GM06990 (cell line): ENCODE measurements at places on chromosomes 2 and 18.

GRCh38 chr2:200787351-200788120 is 24.2 kb upstream of the BZW1 start:
- DNase-seq: no peak

DNA sequence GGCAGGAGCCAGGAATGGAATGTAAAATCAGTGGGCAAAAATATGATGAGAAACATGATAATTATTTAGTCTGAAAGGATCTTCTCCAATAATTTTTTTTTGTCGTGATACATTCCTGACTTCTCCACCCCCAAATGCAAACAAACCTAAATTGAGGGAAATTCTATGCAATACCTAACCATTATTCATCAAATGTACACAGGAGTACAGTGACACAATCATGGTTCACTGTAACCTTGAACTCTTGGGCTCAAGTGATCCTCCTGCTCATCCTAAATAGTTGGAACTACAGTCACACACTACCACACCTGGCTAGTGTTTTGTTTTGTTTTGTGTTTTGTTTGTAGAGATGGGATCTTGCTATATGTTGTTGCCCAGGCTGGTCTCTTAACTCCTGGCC is 46.5 kb downstream of the RAB10 start:
- DNase-seq: no peak

DNA sequence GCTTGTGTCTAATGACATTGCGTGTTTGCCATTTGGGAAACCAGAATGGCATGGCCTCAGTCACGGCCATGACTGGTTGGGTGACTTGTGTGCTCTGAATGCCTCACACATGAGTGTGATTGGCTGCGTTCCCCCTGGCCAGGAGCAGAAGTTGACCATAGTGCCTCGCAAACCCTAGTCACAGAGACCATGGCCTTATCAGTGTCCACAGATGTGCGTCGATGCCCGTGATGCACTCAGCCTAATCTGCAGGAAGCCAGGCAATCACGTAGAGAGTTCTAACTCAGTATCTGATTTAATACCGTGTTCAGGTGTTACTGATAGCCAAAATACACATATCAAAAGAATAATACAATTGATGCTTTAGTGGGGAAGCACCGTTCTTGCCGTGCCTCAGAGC is 64.0 kb downstream of the BOLA3 start:
- DNase-seq: no peak

GRCh38 chr2:74458938-74459363 is 713 bp downstream of the WBP1 start:
- no peak for DNase-seq

- DNase-seq: no peak
Measured at GRCh38 chr18:68102117-68102516, 585.6 kb upstream of the DSEL start.

- no peak for DNase-seq
Measured at GRCh38 chr2:28137221-28137620, 246.7 kb downstream of the BABAM2 start.

- no peak for DNase-seq
Measured at GRCh38 chr2:51329512-51329911, 297.6 kb upstream of the NRXN1 start.

- no peak for DNase-seq
Measured at GRCh38 chr2:178225006-178225805, 30.9 kb downstream of the OSBPL6 start.

- DNase-seq: no peak
Measured at GRCh38 chr2:124289615-124290014, 264.5 kb downstream of the CNTNAP5 start.

GRCh38 chr2:96115631-96116423 is 544 bp downstream of the ADRA2B start:
- no peak for DNase-seq

DNA sequence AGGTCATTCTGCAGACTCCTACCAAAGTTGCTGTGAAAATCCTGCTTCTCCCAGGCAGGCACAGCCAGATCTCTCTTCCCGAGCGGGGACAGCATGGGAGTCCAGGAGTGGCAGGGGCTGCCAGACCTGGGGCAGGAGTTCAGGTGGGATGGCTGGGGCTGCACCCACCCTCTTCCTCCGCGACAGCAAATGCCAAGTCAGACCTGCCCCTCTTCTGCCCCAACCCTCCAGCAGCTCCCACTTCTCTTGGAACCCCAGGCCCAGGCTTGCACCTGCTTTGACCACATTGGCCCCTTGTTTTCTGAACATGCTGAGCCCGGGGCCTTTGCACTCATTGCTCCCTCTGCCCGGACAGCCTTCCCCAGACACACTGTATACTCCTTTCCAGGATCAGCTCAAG is 288.2 kb upstream of the HS6ST1 start:
- DNase-seq: no peak

- DNase-seq: no peak
Measured at GRCh38 chr2:69272803-69273471, 114.1 kb downstream of the GFPT1 start.

GRCh38 chr2:9423922-9424272 is 443 bp downstream of the CPSF3 start:
- no peak for DNase-seq

DNA sequence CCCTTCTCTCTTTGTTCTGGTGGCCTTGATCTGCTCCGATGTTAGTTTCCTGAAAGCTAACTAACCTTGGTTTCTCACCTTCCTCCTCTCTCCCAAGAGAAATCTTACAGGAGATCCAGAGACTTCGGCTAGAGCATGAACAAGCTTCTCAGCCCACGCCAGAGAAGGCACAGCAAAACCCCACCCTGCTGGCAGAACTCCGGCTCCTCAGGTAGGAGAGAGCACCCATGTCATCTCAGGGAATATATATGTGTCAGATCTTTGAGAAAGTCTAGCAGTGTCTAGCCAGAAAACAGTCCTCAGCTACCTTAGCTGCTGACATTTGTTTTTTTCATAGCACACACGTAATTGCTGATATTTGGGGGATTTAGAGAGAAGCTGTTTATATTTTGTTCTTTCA is 148.1 kb downstream of the DTNA start:
- DNase-seq: no peak

- DNase-seq: no peak
Measured at GRCh38 chr2:37852585-37853014, 72.5 kb upstream of the RMDN2 start.

GRCh38 chr2:38933653-38934052 is 44.0 kb downstream of the ARHGEF33 start:
- no peak for DNase-seq

DNA sequence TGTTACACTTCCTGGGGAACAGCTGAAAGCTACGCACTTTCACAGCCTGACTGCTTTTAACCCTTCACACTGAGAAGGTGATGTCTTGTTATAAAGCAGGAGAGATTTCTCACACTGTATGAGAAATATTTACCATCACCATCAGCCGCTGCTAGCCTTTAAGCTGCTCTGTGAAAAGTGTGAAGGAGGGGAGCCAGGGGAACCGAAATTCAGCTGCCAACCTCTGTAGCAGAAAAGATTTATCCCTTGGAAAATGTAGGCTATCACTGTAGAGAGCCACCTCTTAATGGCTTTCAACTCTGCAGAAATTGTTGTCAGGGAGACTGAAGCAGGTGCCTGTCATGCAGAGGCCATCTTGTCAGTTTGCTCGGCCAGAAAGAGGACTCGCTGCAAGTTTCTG is 145.3 kb downstream of the SP3 start:
- no peak for DNase-seq

DNA sequence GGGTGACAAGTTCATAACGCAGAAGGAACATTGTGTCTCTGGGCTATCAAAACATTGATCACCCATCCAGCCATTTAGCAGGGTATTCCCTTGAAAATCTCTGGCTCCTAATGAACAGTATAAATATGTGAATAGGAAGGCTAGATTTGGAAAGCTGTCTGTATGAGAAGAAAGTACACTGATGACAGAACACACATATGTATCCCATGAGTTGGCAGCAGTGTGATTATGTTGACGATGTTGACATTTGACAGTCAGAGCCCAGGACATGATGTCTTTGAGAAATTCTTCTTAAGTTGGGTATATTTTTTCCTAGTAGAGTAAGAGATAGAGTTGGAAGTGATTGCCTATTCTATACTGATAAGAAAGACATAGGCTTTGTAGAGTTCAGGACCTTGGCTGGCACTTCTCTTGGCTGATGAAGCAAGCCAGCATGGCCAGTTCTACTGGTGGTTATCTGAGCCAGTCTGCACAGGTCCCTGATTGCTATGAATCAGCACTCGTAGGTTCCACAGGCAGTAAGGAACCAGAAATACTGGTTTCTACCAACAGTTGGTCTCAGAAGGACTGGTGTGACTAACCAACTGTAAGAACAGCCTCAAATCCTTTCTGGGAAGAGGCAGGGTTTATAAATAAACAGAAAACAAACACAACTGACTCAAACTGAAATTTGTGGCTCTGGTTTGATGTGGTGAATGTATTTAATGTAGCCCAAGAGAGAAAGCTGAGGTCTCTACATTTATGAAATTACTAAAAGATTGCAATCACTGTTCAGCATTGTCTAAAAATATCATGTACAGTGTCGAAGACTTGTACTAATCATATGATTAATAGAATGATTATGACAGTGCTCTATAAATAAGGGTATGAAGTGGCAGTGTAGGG is 43.9 kb upstream of the RAPH1 start:
- peak; percentile 63 for DNase-seq

- DNase-seq: peak; percentile 54
Measured at GRCh38 chr18:9869715-9870430, 15.9 kb upstream of the TXNDC2 start.

DNA sequence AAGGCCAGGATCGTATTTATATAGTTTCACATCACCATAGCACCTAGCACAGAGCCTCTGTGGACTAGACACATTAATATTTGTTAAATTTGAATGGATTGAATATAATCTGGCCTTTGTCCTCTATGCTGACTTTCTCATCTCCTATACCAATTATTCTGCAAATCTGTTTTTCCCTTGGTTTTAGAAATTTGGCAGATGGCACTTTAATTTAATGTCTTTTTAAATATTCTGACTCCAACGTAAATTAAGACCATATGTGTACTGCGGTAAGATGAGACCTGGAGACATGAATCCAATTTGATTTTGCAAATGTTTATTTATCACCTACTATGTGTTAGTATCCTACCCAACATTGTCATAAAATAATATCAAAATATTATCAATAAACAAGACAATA is 1281.9 kb upstream of the PIK3C3 start:
- no peak for DNase-seq

- no peak for DNase-seq
Measured at GRCh38 chr2:119063177-119063576, 95.4 kb downstream of the C1QL2 start.

DNA sequence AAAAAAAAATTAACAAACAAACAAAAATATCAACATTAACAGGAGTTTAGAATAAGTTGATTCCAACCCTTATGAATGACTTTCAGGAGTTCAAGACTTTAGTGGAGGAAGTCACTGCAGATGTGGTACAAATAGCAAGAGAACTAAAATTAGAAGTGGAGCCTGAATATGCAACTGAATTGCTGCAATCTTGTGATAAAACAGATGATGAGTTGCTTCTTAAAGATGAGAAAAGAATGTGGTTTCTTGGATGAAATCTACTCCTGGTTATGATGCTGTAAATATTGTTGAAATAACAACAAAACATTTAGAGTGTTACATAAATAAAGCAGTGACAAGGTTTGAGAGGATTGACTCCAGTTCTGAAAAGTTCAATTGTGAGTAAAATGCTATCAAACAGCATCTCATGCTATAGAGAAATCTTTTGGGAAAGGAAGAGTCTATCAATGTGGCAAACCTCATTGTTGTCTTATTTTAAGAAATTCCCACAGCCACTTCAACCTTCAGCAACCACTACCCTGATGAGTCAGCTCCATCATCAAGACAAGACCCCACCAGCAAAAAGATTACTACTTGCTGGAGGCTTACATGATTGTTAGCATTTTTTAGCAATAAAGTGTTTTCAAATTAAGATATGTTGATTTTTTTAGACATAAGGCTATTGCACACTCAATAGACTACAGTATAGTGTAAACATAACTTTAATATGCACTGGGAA is 42.7 kb upstream of the TAF4B start:
- no peak for DNase-seq

DNA sequence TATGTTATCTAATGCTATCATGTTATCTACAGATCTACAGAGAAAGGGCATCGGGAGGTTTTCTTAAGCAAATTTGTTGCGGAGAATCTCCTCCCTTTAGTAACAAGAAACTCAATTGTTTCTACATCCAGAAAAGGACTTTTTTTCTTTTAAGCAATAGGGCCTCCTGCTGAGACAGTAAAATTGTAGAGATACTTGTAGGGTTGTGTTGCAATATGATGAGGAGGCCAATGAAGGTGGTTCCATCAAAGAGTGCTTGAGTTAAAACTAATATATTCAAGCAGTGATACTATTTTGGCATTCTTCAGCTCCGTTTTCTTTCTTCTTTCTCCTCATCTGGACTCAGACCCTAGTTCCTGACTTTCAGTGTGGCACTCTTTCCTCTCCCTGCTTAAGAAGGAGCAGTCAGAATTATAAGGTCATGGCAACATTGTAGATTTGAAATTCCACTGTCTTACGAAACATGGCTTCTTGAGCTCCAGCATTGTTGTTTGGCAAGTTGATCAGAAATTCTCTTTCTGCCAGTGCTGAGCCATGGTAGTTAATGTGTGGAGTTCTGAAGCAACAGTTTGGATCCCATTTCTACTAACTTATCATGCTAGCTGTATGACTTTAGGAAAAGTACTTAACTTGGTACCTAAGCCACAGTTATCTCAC is 202.0 kb upstream of the SLC14A2 start:
- DNase-seq: no peak

- no peak for DNase-seq
Measured at GRCh38 chr2:219386532-219387280, 1.0 kb downstream of the DNPEP start.

DNA sequence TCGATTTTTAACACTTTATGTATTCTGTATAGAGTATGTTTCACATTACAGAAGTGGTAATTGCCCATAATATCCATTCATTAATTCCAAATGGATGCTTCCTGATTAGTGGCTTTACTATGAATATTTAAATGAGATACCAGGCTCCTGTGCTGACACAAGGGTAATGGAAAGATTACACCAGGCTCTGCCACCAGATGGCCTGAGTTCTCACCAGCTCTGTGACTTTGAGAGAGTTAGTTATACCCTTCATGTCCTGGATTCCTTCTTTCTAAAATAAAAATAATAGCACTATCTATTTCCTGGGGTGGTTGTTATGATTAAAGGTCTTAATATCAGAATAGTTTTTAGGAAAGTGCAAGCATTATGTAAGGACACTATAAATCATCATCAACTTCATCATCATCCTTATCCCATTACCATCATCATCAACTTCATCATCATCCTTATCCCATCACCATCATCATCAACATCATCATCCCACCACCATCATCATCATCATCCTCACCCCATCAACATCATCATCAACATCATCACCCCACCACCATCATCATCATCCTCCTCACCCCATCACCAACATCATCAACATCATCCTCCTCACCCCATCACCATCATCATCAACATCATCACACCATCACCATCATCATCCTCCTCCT is 151.8 kb downstream of the DNER start:
- no peak for DNase-seq

- no peak for DNase-seq
Measured at GRCh38 chr2:191304939-191305875, 60.0 kb downstream of the MYO1B start.
